Right atrium auricular region (tissue), 2 donors: ENCODE measurements at places on chromosomes 7 and 10. TPM values are rescaled to one million over a fixed set of nuclear protein-coding genes. Genes with fewer than 3 reads are reported as not detected.

The HTR5A gene
- not detected for total RNA-seq

The JAZF1 gene
- total RNA-seq, result 13.2 TPM

DNA sequence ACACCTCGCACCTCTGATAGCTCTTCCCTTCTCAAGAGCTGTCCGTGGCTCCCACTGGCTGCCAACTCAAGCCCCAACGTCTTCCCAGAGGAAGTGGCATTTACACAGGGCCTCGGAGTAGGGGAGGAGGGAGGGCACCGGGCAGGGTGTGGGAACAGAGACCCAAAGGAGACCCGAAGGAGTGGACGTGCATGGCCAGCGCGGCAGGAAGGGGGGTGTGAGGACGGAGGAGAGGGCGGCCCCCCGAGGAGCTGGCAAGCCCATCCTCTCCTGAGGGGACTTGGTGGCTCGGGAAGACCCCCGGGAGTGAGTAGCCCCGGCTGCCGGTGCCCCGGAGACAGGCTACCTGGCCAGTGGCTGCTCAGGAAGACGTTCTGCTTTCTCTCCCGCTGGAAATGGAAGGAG, 85.9 kb downstream of the FOXL3 start:
- H3K4me3 ChIP-seq, result no peak overlapping the region
- H3K36me3 ChIP-seq, result no peaks in the 10 kb centered on the region
- H3K27ac ChIP-seq, result no peak overlapping the region
- no peaks in the 10 kb centered on the region for H3K4me1 ChIP-seq
- no peak for DNase-seq

- H3K27me3 ChIP-seq, result no peaks in the 10 kb centered on the region
- peak overlapping the region; percentile 22 for H3K4me3 ChIP-seq
- H3K36me3 ChIP-seq, result no peaks in the 10 kb centered on the region
- DNase-seq, result no peak
These were observed 3.5 kb downstream of the EGFR start for GRCh38 chr7:55022002-55022985.

DNA sequence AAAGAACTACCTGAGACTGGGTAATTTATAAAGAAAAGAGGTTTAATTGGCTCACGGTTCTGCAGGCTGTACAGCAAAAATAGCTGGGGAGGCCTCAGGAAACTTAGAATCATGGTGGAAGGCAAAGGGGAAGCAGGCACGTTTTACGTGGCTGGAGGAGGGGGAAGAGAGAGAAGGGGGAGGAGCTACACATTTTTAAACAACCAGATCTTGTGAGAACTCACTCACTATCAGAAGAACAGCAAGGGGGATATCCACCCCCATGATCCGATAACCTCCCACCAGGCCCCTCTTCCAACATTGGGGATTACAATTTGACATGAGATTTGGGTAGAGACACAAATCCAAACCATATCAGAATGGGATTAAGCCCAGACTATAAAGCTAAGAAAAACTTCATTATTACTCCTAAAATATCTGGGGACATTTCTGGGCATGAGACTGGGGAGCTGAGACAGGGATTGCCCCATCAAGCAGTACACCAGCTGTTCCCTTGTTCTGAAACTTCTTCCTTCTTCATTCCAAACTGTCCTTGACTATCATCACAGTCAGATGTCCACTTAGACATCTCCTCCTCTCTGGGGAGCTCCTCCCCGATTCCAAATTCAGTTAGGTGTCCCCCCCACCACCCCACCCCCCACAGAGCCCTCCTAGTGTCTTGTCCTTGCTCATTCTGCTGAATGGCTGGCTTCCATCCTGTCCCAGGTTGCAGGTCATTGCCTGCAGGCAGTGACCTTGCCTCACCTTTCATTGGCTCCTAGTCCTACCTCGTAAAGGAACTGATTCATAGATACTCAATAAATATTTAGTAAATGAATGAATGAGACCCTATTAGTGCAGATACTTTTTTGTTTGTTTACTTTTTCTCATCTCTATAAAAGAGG, 132.6 kb downstream of the EVX1 start:
- H3K36me3 ChIP-seq, result no peaks in the 10 kb centered on the region
- no peak overlapping the region for H3K27ac ChIP-seq
- no peaks in the 10 kb centered on the region for H3K27me3 ChIP-seq
- H3K4me3 ChIP-seq, result no peak overlapping the region
